ENCODE measurements at places on chromosomes 6 and 20.

DNA sequence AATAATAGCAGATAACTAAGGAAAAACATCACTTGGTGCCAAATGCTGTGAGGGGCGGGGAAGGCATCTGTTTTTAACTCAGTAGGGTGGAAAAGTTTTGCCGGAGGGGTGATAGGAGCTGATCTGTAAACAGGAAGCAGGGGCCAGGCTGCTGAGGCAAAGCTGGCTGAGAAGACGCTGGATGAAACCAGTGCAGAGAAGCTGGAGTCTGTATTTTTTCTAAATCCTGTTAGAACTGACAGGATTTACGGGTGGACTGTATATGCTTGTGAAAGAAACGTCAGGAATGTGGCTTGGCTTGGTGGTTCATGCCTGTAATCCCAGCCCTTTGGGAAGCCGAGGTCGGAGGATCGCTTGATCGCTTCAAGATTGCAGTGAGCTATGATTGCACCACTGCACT, 5.6 kb downstream of the PCMTD2 start:
- DNase-seq, result no peak

- DNase-seq, result no peak
These were observed 298.2 kb downstream of the SAMD5 start for GRCh38 chr6:147806697-147807096.

DNA sequence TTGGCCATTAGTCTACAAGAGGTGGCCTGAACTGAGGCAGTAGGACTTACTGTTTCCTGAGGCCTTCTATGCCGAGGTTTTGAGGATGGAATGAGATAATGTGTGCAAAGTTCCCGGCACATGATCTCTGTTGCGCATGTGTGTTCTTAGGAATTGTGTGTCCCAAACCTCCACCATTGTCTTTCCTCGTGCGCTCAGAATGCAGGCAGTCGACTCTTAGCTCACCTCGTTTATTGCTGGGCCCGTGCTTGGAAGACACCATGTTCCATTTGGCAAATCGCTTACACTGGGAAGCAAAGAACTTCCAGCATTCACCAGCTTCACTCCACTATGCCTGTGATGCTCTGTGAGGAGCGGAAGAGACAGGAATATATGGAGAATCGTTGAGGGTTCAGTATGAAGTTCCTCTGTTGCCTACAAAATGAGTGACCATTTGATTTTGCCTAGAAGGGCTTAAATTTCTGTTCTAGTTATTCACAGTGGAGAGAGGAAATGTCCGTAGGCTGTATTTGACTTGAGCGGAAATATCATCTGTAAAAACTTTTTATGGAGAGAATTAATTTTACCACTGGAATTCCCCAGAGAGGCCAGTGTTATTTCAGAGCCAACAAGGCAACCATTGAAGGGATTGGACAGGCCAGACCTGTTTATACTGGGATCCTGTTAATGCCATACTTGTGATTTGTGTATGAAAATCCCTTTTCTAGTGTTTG, 75.7 kb upstream of the CLDN20 start:
- no peak for DNase-seq

- DNase-seq, result peak; percentile 63
These were observed 679 bp upstream of the PPDPF start for GRCh38 chr20:63519668-63520503.

- DNase-seq, result no peak
These were observed 44.3 kb downstream of the TRERF1 start for GRCh38 chr6:42407379-42407778.

DNA sequence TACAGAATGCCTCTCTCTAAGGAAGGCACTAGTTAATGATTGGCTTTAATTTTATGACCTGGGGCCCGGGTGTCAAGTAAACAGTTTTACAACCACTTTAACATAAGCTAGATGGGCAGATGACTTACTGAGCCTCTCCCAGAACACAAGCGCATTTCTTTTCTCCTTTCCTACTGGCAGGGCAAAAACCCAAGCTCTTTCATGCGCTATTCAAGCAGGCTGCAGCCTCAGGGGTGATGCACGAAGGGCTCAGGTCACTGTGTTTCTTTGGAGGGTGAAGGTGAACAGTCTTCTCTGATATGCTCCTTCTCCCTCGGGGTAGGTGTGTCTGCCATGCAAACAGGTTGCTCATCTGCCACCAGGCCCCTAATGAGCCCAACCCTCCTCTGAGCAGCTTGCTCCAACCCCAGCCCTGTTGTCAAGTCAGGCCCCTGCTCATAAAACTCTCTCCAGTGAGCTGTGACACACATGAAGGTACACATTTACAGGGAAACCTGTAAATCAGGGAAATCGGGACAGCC, 73.5 kb upstream of the CDH4 start:
- DNase-seq, result no peak

- DNase-seq, result no peak
These were observed 867 bp downstream of the TCF21 start for GRCh38 chr6:133889557-133890403.

GRCh38 chr6:32945108-32945760, 4.4 kb upstream of the HLA-DMB start:
- no peak for DNase-seq

- no peak for DNase-seq
These were observed 609 bp downstream of the MYL9 start for GRCh38 chr20:36541768-36542488.

DNA sequence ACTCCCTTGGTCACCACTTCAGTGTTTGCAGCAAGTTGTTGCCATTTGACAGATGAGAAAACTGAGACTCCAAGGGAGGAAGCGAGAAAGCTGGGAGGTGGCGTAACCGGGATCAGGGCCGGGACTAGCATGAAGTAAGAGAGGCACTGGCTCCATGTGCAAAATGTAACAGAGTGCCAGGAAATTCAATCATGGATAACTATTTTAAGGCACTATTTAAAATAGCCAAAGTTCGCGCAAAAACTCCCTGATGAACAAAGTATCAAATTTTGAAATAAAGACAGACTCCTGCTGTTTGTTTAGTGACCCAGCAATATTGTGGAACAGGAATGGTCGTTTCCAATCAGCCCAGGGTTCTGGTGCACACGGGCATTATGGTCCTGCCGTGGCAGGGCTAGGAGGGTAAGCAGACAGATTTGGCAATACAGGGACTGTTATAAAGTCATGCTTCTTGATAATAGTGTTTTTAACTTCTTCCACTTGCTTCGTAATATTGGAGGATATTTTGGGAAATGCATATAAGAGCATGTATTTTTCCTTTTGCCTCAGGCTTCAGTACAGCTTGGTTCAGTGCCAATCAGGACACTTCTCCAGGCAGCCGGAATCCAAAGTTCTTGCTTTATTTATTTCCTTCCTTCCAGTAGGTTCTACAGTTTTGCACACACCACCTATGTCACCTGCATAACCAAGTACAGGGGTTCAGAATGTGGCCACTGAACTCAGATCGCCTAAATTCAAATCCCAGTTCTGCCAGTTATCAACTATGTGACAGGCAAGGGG, 141.6 kb downstream of the EYA2 start:
- no peak for DNase-seq

- DNase-seq, result no peak
These were observed 9.2 kb upstream of the GHRH start for GRCh38 chr20:37270576-37271420.

DNA sequence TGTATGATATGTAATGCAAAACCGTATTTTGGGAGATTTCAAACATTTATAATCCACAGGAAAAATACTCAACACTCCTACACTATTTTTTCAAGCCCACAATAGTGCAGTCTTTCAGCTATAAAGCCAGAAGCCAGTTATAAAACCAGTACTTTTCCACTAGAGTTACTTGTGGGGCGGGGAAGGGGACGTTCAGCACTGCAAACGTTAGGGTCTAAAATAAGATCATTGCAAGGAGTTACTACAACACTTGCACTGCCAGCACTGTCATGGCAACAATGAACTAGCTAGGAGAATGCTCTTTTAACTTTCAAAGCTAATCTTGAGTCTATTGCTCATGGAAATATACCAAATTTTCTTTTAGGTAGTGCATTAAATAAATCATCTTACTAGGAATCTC, 14.7 kb downstream of the SESN1 start:
- DNase-seq, result no peak

DNA sequence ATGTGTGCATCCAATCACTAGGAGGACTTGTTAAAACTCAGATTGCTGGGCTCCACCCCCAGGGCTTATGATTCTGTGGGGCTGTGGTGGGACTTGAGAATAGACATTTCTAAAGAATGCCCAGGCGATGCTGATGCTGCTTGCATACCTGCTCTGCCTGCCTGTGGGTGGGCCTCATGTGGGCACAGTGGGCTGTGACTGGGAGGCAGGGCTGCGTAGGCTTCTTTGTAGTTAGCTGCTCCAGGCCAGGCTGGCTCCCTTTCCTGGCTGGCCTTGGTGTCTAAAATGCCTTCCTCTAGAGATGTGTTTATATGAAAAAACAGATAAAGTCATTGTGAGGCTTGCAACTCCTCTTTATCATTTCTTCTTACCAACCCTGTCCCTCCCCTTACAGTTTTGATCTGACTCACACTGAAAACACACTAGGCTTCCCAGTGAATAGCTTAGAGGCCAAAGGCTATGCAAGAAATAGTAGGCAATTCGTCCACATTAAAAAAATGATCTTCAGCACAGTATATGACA, 495.5 kb upstream of the MAP3K7 start:
- DNase-seq, result no peak

GRCh38 chr6:137488150-137489045, 5.8 kb downstream of the OLIG3 start:
- no peak for DNase-seq

GRCh38 chr6:24883618-24884017, 52.1 kb downstream of the RIPOR2 start:
- DNase-seq, result no peak

- no peak for DNase-seq
These were observed 14.4 kb downstream of the MYB start for GRCh38 chr6:135195522-135195921.

DNA sequence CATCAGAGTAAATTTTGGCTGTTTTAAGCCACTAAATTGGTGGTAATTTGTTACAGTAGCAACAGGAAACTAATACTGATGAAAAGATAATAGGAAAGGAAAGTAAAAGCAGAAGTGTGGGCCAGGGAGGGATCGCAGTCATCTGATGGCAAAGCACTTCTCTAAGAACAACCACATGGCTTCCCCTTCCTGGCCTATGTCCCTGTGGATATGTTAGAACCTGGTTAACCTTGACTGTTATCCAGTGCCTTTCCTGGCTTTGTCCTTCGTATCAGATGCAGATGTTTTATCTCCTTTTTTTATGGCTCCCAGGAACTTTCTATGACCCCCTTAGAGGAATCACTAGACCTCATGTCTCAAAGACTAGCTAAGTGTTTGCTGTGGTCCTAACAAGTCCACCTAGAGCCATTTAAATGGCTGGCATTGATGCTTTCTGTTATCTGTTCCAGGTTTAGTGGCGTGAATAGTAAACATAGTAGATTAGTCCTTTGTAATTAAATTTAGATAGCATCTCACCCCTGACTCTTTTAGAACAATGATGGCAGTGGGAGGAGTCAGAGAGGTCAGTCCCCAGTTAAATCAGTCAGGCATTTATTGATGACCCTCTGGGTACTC, 79.2 kb upstream of the PHACTR2 start:
- DNase-seq, result peak; percentile 32

GRCh38 chr6:136351518-136352110, 62.0 kb upstream of the BCLAF1 start:
- no peak for DNase-seq

Data from CD4-positive, alpha-beta T cell treated with Interleukin-6 at 100 ng/mL for 8 hours (primary cell).